ENCODE measurements at places on chromosomes 6 and 20.

DNA sequence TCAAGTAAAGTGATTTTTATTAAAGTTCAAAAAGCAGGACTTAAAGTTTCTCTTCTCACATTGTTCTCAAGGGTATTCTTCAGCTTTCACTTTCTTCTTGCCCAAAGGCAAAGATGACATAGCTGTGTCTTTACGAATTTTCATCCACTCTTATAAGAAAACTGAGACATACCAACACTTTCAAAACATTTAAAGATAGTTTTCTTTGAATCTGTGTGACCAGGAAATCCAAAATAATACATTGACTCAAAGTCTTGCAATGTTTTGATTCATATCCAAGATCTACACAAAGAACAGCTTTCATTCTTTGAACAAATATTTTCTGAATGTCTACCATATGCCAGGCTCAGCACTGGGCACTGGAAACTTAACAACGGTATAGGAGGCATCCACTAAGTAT lies 117.9 kb downstream of the SIM1 start:
- DNase-seq = peak; percentile 84

DNA sequence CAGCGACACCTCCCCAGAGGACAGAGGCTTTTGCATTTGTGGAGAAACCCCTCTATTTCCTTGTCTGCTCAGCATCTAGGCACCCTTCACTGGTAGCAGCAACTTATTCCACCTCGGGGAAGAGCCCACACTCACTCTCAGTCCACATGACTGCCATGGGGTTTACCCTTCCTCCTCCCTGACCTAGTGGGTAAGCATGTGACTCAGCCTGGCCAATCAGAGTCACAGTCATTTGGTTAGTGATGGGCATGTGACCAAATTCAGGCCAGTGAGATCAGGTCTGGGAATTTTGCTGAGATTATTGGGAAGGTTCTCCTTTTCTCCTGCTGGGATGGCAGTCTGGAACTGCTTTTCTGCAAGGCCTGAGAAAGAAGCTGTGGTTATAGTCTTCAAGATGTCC lies 145.7 kb upstream of the PHACTR3 start:
- DNase-seq = no peak

GRCh38 chr6:141641406-141641805 lies 491.3 kb upstream of the GJE1 start:
- no peak for DNase-seq

DNA sequence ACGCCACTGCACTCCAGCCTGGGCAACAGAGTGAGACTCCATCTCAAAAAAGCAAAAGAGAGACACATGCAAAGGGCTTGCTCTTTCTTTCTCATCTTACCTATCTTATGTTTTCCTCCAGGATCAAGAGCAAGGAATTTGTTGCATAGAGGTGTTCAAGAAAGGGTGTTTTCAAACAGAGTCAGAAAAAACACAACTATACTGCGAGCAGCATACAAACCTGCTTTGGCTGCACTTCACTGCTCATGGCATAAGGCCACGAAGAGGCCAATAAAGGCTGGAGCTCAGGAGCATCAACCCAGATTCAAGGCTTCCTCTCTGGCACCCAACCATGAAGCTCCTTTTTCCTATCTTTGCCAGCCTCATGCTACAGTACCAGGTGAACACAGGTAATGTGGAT lies at the start of gene DEFB129:
DEFB129 (plus strand) TSS at position 301 of the 400 bp plus-strand sequence; CDS start at position 332, 31 bp downstream.
- no peak for DNase-seq

DNA sequence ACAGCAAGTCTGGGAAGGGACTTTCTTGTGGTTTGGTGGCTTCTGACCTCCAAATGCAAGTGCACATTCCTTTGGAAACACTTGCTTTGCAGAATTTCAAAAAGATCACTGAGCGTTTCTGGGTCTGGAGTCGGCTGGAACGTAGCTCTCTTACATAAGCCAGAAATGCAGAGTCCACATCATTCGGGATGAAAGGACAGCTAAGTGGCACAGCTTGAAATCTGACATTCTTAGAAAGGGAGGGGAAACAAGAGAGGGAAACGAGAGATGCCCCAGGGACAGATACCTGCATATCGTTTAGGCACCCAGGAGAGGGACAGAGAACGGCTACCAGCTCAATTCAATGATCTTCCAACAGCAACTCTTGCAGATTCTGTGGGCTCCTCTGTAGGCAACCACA lies 118.7 kb downstream of the NFATC2 start:
- DNase-seq = no peak

DNA sequence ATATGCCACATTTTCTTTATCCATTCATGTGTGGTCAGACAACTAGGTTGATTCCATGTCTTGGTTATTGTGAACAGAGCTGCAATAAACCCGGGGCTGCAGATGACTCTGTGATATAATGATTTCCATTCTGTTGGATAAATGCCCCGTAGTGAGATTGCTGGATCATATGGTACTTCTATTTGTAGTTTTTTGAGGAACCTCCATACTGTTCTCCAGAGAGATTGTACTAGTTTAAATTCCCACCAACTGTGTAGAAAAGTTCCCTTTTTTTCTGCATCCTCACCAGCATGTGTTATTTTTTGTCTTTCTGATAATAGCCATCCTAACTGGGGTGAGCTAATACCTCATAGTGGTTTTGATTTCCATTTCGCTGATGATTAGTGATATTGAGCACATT lies 62.2 kb upstream of the MAP3K4 start:
- no peak for DNase-seq

- no peak for DNase-seq
Observed at GRCh38 chr20:8216375-8217200, 84.5 kb downstream of the PLCB1 start.

DNA sequence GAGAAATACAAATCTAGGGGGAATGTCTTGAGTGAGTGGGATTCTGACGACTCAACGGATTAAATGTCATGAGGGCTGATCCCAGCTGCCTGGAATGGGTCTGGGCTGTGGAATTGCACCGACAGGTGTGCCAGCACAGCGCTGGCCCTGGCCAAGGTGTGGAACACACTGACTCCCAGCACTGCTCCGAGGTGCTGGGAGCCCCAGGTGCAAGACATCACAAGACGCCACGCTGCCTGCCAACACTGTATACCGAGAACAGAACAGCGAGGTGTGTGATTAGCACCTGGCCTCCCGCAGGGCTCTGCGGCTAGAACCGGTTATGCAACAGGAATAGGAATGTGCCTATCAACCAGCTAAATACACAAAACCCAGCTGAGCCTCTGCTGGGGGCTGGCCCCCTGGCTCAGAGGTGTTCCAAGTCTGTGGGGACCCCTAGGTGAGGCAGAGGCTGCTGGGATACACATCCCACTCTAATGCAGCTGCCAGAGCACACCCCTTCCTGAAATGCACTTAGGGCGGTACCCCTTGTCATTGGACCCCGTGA lies 24.8 kb upstream of the APMAP start:
- DNase-seq = no peak

DNA sequence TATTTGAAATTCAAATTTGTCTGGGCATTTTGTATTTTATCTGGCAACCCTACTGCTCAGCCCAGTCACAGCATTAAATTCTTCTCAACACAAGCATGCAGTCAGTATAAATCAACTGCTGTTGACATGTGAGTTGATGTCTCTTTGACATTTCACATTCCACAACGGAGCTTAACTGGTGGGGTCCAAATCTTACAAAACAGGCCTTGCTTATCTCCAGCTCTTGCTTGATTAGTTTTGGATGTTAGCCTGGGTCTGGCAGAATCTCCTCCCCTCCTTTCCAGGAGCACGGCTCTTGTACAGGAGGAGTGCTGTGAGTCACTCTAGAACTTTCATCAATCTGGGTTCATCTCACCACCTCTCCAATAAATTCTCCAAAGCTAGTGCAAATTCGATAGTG lies 80.8 kb upstream of the PHACTR1 start:
- peak; percentile 39 for DNase-seq

- DNase-seq = peak; percentile 48
Observed at GRCh38 chr20:63740070-63740626, 572 bp downstream of the SLC2A4RG start.

- no peak for DNase-seq
Observed at GRCh38 chr6:42295181-42295580, 77.5 kb upstream of the MRPS10 start.

DNA sequence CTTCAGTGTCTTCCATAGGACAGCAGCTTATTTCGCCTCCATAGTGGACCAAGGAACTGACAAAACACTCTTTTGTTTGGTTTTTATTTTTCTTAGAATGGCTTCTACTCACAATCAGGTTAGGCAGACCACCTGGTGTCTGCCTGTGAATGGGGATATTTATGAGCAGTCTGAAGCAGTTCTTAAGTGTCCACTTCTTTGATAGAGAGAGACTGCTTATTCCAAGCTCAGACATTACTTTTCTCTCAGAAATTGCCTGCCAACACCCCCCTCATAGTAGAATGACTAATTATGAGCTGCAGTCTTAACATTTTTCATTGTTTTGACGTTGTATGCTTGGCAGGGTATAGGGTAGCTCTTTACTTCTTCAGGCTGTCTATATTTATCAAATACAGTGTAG lies 174.7 kb downstream of the ZFAND3 start:
- DNase-seq = peak; percentile 31

DNA sequence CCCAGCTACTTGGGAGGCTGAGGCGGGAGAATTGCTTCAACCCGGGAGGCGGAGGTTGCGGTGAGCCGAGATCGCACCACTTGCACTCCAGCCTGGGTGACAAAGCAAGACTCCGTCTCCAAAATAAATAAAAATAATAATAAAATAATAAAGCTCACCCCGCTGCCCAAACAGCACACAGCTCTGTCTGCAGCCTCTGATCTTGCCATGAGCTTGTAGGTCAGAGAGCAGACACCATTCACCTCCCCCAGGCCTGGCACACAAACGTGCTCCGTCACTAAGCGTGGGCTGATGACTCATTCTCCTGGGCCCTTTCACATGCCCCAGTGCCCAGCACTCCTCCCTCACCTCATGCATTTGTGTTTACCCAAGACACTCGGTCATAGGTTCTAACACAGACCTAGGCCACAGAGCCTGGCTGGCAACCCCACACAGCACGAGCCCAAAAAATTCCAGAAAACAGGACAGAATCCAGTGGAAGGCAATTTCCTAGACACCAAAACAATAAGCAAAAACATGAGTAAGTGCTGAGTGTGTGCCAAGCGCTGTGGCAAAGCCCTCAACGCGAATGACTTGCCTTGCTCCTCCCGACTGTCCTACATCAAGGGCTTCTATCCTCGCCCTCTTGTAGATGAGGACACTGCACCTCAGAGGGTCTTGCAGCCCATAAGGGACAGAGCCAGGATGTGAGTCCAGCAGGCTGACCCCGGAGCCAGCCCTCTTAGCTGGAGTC lies 18.0 kb downstream of the ATP9A start:
- peak; percentile 94 for DNase-seq

GRCh38 chr6:42419490-42420280 lies 32.0 kb downstream of the TRERF1 start:
- DNase-seq = no peak

DNA sequence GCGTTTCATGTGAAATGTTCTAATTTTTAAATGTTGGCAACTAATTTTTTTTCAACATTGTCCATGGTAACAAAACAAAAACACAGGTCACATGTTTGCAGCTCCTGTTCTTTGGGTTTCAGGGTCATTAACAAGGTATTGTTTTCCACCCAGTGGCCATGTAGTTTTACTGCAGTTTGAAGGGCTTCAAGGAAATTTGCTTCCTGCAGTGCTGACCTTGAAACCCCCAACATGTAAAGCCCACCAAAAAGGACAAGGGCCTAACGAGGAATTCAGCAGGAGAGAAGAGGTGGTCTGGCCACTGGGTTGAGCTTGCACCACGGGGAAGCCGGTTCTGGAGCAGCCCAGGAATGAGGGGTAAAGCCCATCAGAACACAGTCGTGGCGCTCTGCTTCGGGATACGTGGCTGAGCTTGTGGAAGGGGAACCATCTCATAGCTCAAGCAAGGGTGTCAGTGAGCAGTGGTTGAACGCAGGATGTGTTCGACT lies 13.9 kb upstream of the KLHL31 start:
- peak; percentile 47 for DNase-seq

- no peak for DNase-seq
Observed at GRCh38 chr6:41937861-41938574, 3.6 kb downstream of the CCND3 start.

GRCh38 chr20:25065072-25065624 lies 7.2 kb upstream of the ACSS1 start:
- DNase-seq = no peak

- no peak for DNase-seq
Observed at GRCh38 chr6:90497411-90497810, 89.5 kb downstream of the MAP3K7 start.

- DNase-seq = no peak
Observed at GRCh38 chr20:43189554-43190331, at the start of gene PTPRT. PTPRT (minus strand) TSS chr20:43189906; CDS start chr20:43189733, 173 bp downstream.

GRCh38 chr6:33716379-33716778 lies 4.9 kb upstream of the UQCC2 start:
- no peak for DNase-seq

GRCh38 chr6:18326001-18326400 lies 61.1 kb upstream of the RNF144B start:
- DNase-seq = no peak

GRCh38 chr6:85417336-85417735 lies 32.5 kb upstream of the NT5E start:
- DNase-seq = peak; percentile 51

DNA sequence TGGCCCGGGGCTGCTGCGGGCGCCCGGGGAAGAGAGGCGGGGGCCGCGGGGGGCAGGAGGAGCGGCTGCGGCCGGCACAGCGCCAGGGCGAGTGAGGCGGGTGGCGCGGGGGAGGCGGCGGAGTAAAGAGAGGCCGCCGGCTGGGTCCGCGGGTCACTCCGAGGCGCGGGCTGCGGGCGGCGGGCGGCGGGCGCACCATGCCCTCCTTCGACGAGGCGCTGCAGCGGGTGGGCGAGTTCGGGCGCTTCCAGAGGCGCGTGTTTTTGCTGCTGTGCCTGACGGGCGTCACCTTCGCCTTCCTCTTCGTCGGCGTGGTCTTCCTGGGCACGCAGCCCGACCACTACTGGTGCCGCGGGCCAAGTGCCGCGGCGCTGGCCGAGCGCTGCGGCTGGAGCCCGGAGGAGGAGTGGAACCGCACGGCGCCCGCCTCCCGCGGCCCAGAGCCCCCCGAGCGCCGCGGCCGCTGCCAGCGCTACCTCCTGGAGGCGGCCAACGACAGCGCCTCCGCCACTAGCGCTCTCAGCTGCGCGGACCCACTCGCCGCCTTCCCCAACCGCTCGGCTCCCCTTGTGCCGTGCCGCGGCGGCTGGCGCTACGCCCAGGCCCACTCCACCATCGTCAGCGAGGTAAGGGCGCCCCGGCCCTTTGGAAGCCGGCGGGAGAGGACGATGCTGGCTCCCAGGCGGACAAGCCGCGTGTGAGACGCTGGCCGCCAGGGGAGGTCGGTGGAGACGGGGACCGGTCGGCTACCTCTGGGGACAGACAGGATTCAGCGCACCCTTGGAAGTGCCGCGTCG lies at the start of gene SLC22A3:
SLC22A3 (plus strand) TSS at position 156 of the 797 bp plus-strand sequence; CDS start at position 198, 42 bp downstream.
- no peak for DNase-seq

DNA sequence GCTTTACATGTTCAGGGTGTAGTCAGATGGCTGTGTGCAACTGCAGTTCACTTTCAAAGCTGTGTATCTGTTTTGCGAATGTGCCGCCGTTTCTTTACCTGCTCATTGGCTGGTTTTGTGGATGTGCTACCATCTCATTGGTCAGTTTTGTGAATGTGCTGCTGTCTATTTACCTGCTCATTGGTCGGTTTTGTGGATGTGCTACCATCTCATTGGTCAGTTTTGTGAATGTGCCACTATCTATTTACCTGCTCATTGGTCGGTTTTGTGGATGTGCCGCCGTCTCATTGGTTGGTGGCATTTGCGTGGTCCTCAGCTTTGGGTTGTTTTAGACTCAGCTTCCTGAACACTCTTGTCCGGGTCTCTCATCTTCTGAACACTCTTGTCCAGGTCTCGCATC lies 40.5 kb upstream of the BHLHE23 start:
- no peak for DNase-seq

All from AG10803 (cell line).